ENCODE measurements at places on chromosomes 2 and 18.

DNA sequence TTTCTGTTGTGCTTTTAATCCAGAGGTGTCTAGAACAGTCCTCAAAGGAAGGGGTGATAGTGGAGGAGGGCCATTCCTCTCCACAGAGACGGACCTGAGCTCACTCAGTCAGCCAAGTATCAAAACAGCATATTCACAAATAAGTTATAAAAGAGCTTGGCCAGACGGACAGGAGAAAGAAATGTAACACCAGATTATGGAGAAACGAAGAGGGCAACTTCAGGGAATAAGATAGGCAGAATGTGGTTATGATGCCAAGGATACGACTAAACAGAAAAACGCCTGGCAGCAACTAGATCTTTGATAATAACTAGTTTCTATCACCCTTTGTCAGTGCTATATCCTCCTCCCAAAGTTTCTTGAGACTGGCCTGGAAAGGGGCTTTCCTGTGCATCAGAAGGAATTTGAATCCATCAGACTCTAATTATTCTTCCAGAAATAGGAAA, 42.5 kb downstream of the MAP4K3 start:
- DNase-seq = no peak

- DNase-seq = no peak
Measured at GRCh38 chr18:21680161-21680560, 24.4 kb downstream of the ABHD3 start.

GRCh38 chr18:11047817-11048216, 101.6 kb downstream of the PIEZO2 start:
- no peak for DNase-seq

DNA sequence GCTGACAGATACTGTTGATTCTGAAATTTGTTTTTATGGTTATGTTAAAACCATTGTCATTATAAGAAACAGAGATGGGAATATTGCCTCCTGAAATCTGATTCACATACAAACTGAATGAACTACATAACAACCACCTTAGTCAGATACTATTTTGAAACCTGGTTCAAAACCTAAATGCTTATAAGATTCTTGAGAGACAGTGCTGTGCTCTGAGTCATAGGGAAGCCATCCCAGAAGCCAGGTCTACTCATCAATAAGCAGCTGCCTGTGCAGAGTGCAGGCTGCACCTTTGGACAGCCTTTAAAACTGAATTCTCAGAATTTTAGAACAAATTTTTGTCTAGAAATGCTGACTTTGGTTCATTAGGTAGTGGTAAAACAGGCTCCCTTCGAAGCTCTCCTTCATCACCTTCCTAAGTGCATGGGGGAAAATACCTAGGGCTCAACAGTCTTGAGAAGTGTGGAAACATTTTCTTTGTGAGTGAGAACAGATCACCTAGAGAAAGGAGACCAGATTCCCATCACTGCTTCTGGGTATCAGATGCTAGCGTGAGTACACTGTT, at the start of gene SERPINB7:
Gene SERPINB7 (plus strand): TSS at position 253 of the 565 bp plus-strand sequence. CDS start 6,955 bp downstream, outside the sequence.
- peak; percentile 70 for DNase-seq

- DNase-seq = no peak
Measured at GRCh38 chr18:6284761-6285160, 129.9 kb downstream of the L3MBTL4 start.

- DNase-seq = no peak
Measured at GRCh38 chr2:226352941-226353560, 446.6 kb downstream of the IRS1 start.

- peak; percentile 25 for DNase-seq
Measured at GRCh38 chr2:147331790-147332419, 512.9 kb upstream of the ACVR2A start.

- no peak for DNase-seq
Measured at GRCh38 chr2:171968509-171968908, 31.2 kb upstream of the METAP1D start.

GRCh38 chr2:80467262-80467811, 162.8 kb upstream of the LRRTM1 start:
- DNase-seq = no peak

GRCh38 chr2:157990173-157990572, 111.5 kb upstream of the UPP2 start:
- DNase-seq = no peak

DNA sequence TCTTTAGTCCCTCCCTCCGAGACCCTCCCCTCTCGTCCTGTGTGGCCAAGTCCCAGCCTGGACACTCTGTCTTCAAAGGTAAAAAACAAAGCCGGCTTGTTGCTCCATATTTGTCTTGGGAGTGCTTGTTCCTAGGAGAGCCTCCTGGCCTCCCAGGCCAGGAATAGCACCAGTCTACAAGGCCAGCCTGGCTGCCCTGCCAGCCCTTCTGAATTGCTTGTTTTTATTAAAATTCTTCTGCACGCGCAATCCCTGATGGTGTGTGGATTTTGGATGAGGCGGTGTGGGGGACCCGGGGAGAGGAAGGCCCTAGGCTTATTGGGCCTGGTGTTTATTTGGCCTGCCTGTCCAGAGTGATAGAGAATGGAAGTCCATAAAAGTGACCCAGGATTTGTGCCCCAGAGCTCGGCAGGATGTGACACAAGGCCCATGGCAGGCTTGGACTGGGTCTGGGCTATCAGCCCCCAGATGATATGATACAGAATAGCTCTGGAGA, 297.3 kb downstream of the CYP26B1 start:
- DNase-seq = no peak

GRCh38 chr2:99802734-99803133, 312.9 kb upstream of the REV1 start:
- DNase-seq = no peak

GRCh38 chr18:13036622-13037320, 45.6 kb downstream of the CEP192 start:
- no peak for DNase-seq

- no peak for DNase-seq
Measured at GRCh38 chr2:54680397-54681041, 42.9 kb upstream of the EML6 start.

DNA sequence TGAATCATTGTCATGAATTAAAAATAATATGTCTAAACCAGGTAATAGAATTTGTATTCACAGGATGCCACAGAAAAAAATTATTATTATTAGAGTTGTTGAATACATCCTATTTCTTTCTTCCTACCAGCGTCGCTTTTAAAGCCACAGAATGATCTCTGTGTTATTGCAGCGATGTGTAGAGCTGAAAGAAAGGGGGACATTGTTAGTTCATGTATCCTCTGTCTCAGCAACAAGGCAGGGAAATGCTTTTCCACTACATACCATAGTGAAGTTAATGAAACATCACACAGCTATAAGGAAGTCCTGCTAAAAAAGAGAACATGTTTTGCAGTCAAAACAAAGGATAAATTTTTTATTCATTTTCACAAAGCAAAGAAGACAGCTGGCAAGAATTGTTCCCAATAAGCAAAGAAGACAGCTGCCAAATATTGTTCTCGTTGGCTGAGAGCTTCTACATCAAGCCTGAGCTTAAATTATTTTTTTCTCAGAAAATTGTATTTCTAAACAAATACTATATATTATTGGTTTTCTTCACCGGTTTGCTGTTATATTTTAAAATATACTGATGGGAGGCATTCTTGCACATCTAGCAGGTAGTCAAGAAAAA, 1234.4 kb downstream of the SUCLG1 start:
- DNase-seq = no peak

DNA sequence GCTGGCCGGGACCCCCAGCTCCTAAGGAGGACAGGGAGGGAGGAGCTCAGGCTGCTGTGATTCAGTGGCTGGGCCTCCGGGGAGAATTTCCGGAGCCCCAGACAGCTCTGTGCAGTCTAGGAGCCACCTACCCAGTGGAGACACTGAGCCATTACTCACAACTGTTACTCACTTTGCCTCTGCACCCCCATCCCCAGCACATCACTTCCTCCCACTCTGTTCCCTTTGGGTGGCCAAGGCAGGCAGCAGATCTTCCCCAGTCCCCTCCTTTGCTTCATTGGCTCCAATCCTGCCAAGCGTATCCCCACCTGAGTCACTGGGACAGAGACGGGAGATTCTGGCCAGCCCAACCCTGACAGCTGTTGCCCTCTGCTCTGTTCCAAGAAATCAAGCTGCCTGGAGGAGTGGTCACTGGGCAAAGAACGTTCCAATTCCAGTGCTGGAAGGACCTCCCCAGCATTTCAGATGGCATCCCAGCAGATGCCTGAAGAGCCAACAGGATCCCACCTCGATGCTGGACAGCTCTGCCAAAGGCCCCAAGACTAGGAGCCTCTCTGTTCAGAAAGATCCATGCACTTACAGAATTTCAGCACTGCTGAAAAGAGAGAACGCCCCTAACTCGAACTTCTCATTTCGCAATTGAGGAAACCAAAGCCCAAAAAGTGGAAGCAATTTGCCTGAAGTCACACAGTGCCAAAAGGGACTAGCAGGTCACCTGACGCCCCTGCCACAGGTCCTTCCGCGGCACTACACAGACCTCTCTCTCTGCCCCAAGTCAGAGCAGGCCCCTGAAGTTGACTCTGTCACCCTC, 68.3 kb downstream of the TNS1 start:
- peak; percentile 95 for DNase-seq

Measured in brain microvascular endothelial cell (primary cell).